ENCODE measurements at places on chromosomes 12 and 14. TPM values are rescaled to one million over a fixed set of nuclear protein-coding genes. Genes with fewer than 3 reads are reported as not detected.

DNA sequence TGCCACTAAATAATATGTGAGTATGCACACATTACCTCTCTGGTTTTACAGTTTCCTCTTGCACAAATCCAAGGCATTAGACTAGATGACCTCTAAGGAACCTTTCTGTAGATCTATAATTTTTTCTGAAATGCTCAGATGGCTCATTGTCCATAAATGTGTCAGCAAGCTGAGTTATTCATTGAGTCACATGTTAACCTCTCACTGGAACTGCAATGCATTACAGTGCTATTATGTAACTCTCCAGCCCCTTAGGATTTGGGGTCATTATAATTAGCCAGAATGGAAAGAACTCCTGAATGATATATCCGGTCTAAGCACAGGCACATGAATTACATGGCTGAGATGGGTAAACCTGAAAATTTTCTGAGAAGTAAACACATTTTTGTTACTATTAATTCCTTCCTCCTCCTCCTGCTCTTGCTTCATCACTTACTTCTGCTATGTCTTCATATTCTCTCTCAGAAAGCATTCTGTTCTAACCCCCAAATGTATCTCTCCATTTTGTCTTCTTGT is 20.3 kb upstream of the DRAM1 start:
- DNase-seq: no peak

DNA sequence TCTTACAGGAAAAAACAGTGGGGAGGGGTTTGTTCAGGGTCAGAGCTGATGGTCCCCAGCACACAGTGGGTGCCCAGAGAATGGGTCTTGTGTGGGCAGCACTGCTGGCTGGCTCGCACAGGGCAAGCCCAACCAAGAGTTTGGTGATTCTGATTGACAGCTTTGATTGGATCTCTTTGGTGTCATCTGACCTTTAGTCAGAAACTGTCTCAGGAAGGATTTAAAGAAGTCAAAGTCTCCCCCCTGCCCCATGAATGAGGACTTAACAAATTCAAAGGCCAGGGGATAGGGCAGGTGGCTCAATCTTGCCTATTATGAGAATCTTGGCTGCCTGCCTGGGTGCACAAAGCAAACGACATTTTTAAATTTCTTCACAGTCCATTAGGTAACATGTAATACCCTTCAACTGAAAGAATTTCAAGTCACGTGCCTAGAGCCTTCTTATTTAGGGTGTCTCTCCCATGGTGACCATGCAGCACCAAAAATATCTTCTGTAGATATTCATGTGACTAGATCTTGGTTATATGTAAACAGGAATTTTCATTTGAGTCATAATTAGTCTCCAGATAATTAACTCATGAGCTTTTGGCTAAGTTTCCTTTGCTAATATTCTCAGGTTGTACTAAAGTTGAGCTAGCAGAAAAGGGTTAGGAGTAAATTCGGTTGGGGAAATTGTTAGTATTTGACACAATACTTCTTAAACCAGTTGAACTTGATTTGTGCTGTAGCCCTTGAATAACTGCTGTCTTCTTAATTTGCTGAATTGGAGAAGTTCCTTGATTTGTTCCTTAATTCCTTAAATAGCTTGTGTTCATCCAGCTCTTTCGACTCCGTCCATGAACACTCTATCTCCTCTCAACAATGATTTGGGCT is 54.5 kb upstream of the HECTD1 start:
- no peak for DNase-seq

GRCh38 chr14:104542871-104543830 is 36.4 kb upstream of the C14orf180 start:
- no peak for DNase-seq

DNA sequence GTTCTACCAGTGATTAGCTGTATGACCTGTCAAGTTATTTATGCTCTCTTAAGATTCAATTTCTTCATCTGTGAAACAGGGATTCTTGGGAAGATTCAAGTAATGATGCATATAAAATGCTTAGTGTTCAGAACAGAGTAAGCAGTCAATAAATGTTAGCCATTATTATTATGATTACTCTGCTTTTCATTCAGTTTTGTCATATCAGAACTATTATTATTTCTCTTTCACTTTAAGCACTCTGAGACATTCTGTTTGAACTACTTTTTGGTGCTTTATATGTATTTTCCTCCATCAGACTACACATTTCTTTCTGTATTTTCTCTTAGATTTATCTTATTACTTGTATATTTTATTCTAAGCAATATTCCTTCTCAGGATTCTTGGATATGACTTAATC is 81.2 kb downstream of the CFAP54 start:
- no peak for DNase-seq

DNA sequence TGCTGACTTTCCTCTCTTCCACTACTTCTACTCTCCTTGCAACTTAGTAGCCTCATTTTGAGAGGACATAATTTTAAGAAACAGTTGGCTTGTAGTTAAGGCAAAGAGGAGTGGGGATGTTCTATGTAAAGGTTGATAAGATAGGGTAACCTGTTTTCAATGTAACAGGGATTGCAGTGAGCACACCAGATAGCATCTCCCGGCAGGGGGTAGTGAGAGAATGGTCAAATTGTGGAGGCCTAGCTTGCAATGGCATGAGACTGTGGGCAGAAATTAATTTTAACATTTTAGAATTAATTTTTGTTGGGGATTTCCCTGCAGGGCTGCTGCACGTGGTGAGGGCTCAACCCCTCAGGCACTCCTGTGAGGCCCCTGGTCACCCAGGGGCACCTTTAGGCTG is 41.4 kb downstream of the KLRG1 start:
- no peak for DNase-seq

GRCh38 chr12:116434155-116435011 is 124.8 kb upstream of the MAP1LC3B2 start:
- no peak for DNase-seq

DNA sequence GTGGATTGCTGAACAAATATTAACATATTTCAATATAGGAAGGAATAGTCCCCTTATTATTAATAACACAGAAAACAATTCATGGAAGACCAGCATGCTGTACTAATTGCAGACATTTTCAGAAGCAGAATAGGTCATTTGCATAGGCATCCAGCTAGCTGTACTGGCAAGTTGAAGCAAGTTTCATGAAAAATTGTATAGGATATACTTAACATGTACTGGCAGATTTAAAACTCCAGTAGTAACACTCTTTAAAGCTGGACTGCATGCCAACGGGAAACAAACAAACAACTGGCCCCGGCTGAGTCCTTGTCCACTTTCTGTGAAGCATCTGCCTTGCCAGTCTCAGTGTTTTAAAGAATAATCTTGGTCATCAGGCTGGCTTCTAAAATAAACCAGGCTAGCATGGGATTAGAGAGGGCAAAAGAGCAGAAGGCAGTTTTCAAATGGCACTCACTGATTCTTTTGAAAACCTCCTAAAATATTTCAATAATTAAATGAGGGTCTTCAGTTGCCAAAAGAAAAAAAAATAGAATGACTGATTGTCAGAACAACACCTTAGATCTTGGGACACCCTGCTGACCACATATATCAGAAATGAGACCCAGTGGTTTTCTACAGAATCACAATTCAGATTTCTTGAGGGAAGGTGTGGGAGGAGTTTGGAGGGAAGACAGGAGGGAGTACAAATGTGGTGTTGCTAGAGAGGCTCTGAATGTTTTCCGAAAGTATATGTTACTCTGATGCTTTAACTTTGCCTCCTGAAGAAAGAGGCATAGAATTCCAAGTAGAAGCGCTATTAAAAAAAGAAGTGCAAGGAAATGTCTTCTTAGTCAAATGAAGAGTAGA is 122.5 kb upstream of the KRAS start:
- no peak for DNase-seq

Gene CIROP
- not detected for total RNA-seq

Gene LHX5
- total RNA-seq: not detected

Measured in T-helper 17 cell (primary cell).